ENCODE measurements at places on chromosomes 3 and 15.
A peak's percentile ranks its signal among the peaks of the same experiment; 100 is the strongest.

GRCh38 chr15:70328679-70329115 is 231.0 kb upstream of the TLE3 start:
- DNase-seq: no peak

- no peak for DNase-seq
Measured at GRCh38 chr3:24674261-24674660, 179.6 kb upstream of the THRB start.

DNA sequence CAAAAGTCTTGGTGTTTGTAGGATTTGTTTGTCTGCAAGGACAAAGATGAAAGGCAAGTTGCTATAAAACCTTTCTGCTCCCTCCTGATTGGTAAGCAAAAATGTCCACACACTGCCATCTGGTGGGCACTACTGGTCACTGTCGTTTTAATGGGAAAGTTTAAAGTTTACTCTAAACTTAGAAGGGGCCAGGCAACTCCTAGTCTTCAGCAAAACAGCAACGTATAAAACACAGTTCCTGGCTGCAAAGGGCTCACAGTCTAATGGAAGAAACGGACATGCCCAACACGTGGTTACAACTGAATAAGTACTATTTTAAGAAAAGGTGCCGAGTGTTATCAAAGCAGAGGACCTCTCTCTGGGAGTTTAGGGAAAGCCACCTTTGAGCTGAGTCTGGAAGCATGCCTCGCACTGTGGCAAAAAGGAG is 23.7 kb upstream of the TPRG1 start:
- DNase-seq: peak; percentile 49

GRCh38 chr3:39224288-39224687 is 31.9 kb upstream of the XIRP1 start:
- no peak for DNase-seq

- DNase-seq: no peak
Measured at GRCh38 chr3:139655909-139656595, 21.7 kb downstream of the NMNAT3 start.

GRCh38 chr3:27312044-27312668 is 57.0 kb downstream of the NEK10 start:
- DNase-seq: no peak

DNA sequence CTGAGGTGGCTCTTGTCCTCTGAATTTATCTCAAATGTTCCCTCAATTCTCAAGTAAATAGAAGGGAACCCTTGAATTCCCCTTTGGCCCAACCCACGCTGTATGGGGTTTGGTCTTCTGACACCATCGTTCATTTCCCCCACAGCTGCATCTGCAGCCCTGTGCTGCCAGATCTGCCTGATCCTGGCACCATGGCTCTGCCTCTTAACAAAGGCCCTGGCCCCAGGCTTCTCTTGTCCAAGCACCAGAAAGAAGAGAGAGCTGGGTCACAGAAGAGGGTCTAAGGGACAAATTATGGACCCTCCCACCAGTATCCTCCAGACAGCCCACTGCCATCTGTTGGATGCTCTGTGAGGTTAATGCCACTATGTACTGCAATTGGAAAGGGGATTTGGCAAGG is 1.8 kb downstream of the MAP1A start:
- DNase-seq: no peak

GRCh38 chr3:197367081-197367780 is 68.8 kb upstream of the DLG1 start:
- no peak for DNase-seq

GRCh38 chr15:73629798-73630429 is 3.3 kb downstream of the NPTN start:
- no peak for DNase-seq

GRCh38 chr3:194089357-194090177 is 46.4 kb upstream of the HES1 start:
- DNase-seq: no peak

DNA sequence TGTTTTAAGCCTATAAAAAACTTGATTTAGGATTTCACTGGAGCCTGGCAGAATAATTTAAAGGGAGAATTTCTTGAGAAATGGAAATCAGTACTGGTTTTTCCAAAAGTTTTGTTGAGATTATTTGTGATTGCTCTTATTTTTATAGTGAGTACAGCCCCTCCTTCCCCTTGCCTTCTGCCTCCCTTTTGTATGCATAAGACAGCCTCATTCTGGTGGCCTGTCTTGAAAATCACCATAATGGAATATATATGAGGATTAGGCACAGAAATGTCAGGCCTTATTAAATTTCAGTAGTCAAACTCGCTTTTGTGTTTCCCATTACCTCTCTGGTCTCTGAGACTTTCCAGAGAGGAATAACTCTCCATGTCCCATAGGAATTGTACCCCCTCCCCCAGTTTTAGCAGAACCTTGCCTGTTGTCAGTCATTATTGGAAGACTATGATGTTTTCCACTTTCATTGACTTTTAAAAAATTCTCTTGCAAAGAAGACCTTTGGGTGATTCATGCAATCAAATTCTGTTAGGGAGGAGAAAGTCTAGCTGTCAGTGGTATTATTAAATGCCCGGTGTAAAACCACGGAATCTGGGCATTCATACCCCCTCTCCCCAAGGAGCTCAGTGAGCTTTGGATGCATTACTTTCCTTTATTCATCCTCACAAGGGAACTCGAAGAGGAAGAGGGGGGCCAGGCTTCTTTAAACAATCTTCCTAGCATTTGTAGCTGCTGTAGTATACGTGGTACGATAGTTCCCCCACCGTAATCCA is 171.6 kb upstream of the TSC22D2 start:
- no peak for DNase-seq

- no peak for DNase-seq
Measured at GRCh38 chr15:55248895-55249294, 40.7 kb downstream of the RAB27A start.

- DNase-seq: no peak
Measured at GRCh38 chr3:129686941-129687340, 80.5 kb upstream of the PLXND1 start.

DNA sequence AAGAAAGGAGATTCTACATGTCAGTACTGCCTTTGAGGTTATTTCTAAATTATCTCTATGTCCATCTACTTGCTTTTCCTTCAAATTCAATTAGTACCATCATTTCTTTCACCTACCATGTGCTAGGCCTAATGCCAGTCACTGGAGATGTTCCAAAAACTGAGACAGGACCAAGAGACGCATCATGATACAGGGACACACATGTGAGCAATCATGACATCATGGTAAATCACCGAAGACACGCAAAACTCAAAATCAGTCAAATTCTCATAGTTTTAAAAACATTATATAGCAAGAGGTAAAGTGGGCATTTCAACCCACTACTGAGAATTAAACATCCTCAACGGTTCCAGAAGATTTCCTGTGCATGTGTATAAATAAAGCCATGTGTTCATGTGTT is 95.0 kb downstream of the CD47 start:
- DNase-seq: no peak

GRCh38 chr3:88114878-88115549 is 34.7 kb upstream of the C3orf38 start:
- no peak for DNase-seq

DNA sequence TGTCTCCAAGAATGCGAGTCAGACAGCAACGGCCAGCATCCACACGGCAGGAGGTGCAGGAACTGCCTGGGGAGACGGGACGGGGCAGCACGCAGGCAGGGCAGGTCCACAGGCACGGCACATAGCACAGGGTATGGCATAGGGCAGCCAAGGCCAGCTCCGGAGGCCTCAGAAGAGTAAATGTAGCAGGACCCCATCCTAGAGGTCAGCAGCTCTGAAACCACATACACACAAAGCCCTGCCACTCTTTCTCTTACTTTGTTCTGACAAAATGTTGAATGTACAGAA is 26.9 kb downstream of the ZXDC start:
- no peak for DNase-seq

- no peak for DNase-seq
Measured at GRCh38 chr15:35078221-35078915, 6.7 kb downstream of the NANOGP8 start.

DNA sequence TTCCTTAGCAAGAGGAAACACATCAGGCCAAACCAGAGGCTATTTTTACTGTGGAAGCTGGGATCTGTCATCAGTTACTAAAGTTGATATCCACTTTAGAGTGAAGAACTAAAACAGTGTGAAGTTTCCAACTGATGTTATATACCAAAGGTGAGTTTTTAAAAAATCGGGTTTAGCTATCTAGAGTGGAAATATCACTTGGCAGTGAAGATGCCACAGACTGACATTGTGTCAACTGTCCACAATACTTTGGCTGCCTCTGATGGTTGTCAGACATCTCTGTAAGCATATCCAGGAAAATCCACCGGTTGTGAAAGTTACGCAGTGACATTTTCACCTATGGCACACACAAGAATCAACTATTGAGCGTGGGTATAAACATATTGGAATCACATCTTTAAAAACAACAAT is 9.2 kb downstream of the ZIC1 start:
- DNase-seq: no peak

DNA sequence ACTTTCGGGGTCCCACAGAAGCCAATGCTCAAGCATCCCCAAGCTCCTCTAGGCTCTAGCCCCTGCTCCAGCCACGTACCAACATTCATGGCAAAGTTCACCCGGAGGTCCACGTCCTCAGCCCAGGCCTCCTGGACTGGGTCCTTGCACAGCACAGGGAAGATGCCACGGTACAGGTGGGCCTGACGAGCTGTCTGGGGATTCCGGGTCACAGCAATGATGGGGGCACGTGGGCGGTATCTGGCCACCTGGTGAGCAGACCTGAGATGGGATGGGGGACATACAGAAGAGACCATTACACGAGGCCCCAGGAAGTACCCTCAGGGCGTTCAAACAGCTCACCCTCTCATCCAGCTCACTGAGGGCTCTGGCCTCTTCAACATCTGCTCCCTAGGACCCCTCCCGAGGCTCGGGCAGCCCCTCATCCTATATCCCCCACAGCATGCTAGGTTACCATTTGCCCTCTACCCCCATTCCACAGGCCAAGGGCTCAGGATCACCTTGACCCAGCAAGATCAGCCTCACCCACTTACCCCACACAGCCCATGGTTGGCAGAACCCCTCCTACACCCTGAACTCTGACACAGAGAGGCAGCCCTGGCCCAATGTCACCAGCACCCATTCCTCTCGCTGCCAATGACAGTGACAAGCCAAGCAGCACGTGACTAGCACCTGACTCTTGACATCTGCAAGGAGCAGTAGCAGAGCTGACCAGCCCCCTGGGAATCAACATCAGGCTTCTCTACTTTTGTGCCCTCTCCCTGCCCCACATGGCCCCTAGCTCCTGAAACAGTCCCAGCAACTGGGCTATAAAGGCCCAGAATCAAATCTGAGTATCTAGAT is 3.0 kb upstream of the GRAMD2A start:
- DNase-seq: no peak

- DNase-seq: no peak
Measured at GRCh38 chr15:65990298-65990981, 121.1 kb downstream of the RAB11A start.

DNA sequence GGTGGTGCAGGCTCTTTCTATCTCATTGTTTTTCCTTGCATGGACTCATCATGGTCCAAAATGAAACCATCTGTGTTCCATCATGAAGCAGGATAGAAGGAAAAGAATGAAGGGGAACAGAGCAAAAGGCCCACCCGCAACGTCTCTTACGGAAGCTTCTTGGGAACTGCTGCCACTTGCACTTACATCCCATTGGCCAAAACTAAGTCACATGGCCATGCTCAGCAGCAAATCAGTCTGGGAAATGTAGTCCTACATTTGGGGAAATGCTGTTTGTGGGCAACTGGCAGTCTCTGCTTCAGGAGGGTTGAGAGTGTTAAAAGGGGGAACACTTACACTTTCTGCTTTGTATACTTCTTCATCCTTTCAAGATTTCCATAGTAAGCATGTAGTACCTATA is 191.6 kb downstream of the SV2B start:
- DNase-seq: no peak

- DNase-seq: no peak
Measured at GRCh38 chr3:150299201-150299600, 108.9 kb upstream of the TSC22D2 start.

GRCh38 chr3:129310111-129311011 is 31.7 kb downstream of the HMCES start:
- no peak for DNase-seq

DNA sequence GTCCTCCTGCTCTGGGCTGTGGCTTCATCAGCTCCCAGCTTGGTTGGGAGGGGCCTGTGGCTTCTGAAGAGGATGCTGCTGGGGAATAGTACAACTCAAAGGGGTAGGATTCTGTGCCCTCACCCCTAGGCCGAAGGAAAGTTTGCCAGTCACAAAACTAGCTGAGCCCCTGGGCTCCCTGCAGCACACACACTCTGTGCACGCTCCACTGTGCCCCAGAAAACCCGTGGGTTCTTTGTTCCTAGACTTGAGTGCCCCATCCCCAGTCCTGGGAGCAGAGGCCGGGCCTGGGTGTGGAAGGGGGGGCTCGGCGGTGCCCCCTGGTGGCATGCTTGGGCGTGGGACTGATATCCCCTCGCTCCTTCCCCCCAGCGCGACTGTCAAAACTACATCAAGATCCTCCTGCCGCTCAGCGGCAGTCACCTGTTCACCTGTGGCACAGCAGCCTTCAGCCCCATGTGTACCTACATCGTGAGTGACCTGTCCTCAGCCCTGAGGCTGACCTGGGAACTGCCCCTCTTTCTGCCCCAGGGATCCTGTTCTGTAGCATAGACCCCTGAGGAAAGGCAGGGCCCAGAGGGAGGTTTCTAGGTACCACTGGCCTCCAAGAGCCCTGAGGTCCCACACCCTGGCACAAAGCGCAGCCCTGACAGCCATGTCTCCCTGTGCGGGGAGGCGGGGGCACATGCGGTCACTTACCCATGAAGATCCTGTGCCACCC is 14.2 kb downstream of the CIB1 start:
- DNase-seq: peak; percentile 42

GRCh38 chr15:60280259-60280658 is 117.5 kb downstream of the ANXA2 start:
- DNase-seq: no peak

GRCh38 chr3:177731644-177732268 is 534.5 kb upstream of the TBL1XR1 start:
- DNase-seq: no peak

- DNase-seq: no peak
Measured at GRCh38 chr15:57495041-57495440, 96.7 kb upstream of the MYZAP start.

DNA sequence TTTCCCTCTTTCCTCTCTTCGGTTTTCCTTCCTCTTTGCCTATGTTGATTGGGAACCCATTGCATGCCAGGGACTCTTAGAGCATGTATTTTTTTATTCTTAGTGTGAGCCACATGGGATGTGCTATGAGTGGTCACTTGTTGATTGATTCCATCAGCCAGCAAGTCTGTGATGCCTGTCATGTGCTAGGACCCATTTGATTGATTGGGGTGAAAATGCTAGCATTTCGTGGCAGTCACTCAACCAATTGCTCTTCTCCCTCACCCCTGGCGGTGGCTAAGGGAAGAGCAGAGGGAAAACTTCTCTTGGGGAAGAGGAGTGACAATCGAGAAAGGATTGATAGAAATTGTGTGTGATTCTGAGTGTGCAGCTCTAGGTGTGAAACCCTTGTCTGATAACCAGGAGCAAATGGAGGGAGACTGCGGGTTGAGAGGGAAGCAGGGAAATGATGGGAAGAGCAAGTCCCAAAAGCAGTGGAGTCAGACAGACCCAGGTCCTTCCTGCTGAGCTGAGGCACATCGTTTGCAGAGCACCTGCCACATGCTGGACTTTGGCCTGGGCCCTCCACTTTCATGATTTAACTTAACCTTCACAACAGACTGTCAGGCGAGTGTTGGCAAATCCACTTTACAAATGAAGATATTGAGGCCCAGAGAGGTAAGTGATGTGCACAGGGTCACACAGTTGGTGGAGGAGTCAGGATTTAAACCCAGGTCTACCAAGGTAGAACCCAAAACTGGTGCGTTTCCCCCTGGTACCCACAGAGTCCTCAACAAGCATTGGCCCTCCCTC is 40.0 kb downstream of the SLC6A11 start:
- DNase-seq: no peak

- DNase-seq: peak; percentile 41
Measured at GRCh38 chr3:71010726-71011455, 572.6 kb downstream of the FOXP1 start.

GRCh38 chr15:44157679-44158078 is 37.4 kb downstream of the FRMD5 start:
- DNase-seq: no peak

Measured in stimulated activated CD8-positive, alpha-beta memory T cell treated with anti-CD3 and anti-CD28 coated beads, Interleukin-4, amount 100 ng/mL, for 24 hours (primary cell).